CD4-positive, alpha-beta T cell treated with Interleukin-12 subunit alpha and Interleukin-12 subunit beta, for 1 hour (primary cell): ENCODE measurements at places on chromosomes 5 and 9.

- peak; percentile 56 for DNase-seq
These were observed 62.8 kb downstream of the PFDN1 start for GRCh38 chr5:140239939-140240700.

DNA sequence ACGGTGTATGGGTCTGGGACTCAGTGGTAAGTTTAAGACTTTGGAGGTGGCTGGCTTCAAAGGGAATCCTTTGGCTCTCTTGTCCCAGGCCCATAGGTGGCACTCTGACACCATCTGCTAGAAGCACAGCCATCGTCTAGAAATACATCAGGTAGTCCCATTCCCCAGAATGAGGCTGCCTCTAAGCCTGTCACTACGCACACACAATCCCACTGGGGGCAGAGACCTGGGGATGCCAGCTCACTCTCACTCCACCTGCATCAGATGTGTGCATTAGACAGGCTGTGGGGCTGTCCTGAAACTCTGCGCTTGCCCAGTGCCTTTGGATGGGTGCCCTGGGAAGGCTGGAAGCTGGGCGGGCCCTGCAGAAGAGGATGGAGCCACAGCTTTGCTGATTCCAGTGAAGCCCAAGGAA lies 127.5 kb upstream of the PANK3 start:
- DNase-seq = peak; percentile 9

GRCh38 chr9:13992138-13993088 lies 321.5 kb downstream of the NFIB start:
- DNase-seq = no peak

- DNase-seq = no peak
These were observed 2209.2 kb downstream of the MAT2B start for GRCh38 chr5:165714598-165714997.

DNA sequence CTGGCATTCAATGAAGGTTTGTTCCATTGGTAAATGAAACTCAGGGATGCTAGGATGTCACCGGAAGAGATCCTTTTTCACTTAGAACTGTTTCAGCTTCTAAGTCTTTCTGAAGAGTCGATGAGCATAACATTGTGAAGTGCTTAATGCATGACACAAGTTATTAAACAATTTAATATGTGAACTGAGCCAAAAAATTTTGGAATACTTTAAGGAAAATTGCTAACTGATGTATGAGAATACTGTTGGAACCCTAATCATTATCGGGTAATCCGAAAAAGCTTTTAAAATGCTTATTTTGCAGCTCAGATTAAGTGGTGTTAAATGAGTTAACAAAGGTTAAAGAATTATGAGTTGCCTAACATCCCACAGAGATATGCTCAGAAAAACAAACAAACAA lies 34.9 kb downstream of the DMRT2 start:
- no peak for DNase-seq

DNA sequence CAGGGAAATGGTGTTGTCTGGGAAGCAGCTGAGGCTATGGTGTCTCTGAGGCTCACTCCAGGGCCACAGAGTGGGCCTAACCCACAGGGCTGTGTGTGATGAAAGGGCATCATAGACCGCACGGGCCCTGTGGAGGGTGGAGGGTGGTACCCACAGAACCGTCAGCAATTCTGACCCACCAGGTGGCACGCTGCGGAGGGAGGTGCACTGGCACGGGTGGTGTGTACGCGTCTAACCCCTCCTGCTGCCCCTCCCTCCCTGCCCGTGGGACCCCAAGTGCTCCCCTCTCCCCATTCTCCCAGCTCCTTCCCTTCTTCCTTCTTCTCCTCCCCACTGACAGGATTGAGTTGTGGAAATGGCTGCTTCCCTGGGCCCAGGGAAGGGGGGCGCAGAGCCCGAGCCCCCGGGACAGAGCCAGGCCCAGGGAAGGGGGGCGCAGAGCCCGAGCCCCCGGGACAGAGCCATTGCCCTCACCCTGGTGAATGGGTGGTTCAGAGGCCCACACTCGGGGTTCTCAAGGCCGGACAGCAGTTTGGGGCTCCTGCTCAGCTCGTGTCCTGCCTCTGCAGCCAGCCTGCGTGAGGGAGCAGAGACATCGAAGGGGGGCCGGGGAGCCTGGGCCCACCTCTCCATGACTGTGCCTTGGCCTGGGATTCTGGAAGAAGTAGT lies 6.8 kb downstream of the LCN10 start:
- DNase-seq = no peak

DNA sequence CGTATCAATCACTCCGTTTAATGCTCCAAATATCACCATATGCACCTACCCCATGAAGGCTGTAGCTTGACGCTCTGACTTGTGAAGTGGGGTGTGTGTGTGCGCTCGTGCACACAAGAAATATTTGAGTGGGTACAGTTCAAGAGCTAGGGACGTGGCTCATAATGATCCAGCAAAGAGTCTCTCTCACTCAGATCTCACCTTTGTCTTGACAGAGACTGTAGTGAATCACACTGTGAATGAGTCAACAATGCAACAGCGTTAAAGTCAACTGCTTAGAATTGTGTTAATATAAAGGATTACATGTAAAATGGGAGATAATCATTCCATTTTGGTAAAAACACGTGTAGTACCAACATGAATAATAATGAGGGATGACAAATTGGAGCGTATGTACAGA lies 119.4 kb downstream of the MED27 start:
- no peak for DNase-seq

DNA sequence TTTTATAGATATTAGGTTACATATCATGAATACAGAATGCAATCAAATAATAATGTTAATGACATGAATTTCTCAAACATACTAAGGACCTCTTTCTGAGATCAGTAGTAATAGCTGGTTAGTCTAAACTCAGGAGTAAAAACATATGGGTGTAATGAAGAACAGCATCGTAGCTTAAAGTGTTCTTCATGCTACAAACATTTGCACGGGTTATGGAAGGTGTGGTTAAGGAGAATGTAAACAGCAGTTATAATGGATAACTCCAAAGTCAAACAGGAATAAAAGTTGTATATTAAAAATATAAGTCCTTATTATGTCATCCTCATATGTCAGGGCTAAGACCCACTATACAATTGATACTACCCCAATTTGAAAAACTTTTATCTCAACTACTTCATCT lies 112.5 kb downstream of the RICTOR start:
- DNase-seq = no peak

- DNase-seq = no peak
These were observed 9.2 kb upstream of the SHOC1 start for GRCh38 chr9:111803924-111804323.

DNA sequence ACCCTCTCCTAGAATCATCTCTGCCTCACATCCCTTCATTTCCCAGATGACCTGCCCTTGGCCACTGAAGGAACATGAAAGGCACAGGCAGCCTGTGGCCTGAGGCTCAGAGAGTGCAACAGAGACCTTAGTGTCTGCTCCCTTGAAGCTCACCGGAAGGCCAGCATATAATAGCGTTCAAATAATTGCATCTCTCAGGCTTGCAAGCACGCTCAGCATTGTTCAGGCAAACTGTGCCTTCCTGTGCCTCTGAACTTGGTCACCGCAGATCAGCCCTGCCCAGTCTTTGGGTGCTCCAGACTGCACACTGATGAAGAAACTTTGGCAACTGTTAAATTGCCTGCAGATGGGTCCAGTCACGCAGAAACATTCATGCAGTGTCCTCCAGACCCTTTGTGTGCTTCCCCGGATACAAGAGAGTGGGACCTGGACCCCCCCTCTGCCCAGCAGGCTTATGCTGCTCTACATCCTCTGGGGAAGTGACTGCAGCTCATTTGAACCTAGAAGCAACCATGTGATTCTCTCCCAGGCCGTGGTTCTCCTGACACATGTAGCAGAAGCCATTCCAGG lies 216.0 kb upstream of the ANKRD55 start:
- no peak for DNase-seq

DNA sequence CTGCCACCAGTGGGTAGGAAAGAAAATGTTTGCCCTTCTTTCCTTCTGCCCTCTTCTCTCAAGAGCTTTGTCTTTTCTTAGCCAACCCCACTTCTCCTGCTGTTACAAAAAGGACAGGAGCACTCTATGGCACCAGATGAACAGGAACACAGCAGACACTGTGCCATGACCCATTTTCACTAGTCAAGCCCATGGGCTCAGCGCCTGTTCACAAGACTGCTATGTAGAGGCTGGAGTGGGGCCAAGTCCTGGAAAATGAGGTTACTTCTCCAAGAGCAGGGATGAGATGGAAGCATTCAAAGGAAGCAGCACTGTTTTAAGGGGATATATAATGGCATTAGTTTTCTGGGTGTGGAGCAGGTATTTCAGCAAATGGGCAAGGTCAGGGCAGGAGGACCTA lies 46.8 kb upstream of the GRAMD2B start:
- DNase-seq = no peak

DNA sequence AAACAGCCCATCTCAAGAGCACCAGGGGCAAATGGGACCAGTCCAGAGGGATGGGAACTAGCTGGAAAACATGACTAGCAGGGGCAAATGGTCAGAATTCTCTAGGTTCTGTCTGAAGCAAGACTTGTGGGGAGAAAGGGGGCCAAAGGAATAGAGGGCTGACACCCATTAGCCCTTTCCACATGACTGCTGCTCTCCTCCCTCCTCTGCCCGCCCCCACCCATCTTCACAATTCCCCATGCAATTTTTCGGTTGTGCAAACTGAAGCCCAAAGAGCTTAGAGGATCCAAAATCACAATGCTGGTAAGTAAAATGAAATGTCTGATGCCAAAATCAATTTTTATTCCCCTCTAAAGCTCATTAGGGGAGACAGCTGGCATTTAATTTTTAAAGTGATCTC lies 207.1 kb downstream of the DCP2 start:
- no peak for DNase-seq

DNA sequence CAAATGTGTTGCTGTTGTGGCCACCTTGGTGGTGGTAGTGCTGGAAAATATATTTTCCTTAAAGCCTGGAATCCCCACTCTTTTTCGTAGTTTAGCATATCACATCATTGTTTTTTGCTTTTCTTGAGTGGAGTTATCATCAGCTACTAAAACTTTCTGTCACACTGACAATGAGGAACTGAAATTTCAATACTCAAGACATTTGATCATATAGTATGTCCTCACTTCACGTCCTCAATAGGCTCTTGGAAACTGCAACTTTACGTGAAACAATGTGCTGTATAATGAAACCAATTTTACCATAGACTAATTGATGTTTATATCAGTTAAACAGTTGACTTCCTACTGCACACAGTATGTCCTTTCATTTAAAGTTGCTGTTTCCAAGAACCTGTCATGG lies 265.8 kb downstream of the ADGRV1 start:
- DNase-seq = no peak

GRCh38 chr9:123033352-123033751 lies at the start of gene GPR21:
TSS of gene GPR21 (plus strand) at chr9:123033667. CDS start at chr9:123034567, 900 bp downstream.
- DNase-seq = no peak

GRCh38 chr9:85278769-85279168 lies 463.0 kb downstream of the AGTPBP1 start:
- DNase-seq = no peak

DNA sequence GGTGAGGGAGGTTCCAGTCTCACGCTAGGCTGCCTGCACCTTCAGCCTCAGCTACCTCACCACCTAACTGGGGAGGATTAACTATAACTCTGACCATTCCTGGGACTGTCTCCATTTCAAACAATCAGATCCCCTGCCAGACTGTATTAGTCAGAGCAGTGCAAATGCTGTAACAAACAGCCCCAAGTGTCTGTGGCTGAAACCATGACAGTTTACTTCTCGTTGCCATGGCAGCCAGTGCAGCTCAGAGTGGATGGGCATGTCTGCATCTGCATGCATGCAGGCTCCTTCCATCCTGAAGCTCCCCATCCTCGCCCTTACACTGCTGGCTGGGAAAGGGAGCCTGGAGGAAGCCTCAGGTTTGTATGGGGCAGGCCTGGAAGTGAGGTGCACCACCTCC lies 86.7 kb downstream of the KCNIP1 start:
- DNase-seq = no peak

- DNase-seq = no peak
These were observed 20.4 kb upstream of the NTNG2 start for GRCh38 chr9:132141344-132141947.

GRCh38 chr5:135016861-135017290 lies 17.2 kb downstream of the PITX1 start:
- DNase-seq = no peak

DNA sequence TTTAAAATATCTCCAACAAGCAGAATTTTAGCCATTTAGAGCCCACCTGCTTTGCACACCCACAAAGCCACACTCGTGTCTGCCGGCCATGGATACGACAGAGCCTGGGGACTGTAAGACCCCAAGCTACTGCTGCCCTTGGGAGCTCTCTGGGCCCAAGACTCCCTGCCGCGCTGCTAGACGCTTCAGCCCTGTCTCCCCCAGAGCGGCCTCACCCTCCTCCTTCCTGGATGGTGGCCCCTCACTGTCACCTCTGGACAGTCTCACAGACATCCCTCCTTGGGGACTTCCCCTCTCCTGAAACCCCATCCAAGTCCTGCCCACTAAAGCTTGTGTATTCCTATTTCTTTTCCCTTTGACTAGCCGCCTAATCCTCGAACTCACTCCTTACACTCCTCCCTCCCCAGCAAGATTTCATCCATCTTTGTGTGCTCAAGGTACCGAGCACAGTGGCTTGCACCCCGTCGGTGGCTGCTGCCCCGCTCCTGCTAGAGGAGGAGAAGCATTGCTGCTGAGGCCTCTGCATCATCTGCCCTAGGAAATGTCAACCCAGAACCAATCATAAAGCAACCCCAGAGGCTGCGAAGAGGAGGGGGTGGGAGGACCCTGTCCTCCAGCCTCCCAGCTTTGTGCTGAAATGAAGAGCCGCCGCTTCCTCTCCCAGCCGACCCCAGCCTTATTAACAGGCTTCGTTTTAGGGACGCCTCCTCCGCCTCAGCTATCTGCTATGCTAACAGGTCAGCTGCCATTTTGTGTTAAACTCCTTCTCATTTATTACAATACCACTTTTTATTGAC lies 71.2 kb downstream of the CFAP77 start:
- DNase-seq = no peak

DNA sequence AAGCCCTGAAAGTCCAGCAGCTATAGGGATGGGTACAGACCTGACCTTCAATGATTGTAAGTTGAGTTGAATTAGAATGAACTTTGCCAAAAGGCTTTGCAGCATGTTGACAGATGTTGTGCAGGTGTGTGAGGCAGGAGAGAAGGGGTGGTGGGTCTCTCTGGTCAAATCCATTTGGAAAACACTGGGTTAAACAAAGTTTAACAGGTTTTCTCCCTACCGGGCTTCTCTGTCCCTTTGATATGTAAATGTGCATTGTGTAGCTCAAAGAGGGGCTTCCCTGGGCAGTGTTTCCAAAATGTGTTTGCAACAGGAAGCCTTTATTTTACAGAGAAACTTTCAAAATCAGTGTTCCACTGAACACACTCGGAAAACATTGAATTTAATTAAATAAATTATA lies 72.1 kb upstream of the BRINP1 start:
- DNase-seq = no peak

DNA sequence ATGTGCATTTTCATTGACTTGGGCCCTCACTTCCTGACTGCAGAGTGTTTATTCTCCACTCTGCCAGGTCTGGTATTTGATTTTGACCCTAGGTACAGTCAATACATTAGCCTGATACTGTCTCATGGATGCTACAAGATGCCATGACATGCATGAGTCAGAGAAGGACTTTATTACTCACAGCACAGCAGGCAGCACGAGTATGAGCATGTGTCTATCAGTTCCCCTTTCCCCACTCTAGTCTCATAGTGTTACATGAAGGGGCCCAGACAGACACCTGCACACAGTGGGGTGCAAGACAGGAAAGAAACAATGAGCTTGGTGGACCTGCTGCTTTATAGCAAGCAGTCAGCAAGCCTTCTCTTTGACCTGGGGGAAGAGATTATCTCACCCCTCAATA lies 19.6 kb downstream of the ITGA2 start:
- DNase-seq = no peak
